ENCODE measurements at places on chromosomes 1 and 21. TPM values are rescaled to one million over a fixed set of nuclear protein-coding genes. Genes with fewer than 3 reads are reported as not detected.

DNA sequence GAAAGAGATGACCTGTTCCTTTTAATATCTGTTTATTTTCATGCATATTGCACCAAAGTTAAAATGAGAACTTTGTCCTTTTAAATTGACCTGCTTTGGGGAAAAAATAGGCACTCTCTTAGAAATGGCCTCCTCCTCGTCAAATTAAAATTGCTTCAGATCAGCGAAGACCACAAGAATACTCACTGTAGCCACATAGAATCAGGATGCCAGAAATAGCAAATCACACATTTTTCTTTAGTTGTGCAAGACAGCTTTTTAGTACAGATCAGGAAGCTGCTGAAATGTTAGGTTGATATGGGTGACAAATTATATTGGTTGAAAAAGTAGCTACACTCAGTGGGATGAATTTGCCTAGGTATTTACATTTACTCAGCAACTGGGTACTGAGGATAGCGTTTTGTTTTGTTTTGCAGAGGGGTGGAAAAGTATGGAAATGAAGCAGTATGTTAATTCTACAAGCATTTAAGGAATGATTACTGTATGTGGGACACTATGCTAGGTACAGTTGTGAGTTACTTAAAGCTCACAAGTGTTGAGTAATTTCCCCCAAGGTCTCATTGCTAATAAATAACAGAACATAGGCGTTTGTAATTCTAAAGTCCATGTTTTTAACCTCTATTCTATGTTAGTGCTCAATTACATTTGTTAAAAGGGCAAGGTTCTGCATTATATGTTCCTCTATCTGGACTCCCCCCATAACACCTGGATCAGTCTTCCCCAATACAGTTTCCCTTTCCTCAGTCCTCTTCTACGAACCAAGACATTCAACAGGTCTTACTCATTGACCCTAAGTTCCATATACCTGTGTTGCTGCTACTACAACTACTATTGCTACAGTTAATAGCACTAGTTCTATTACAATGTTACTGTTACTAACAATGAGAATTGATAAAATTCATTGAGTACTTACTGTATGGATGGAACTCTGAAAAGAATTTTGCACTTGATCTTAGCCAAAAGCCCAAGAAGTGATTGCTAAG is 99.4 kb upstream of the S1PR1 start:
- H3K27me3 ChIP-seq: no peaks in the 10 kb centered on the region
- no peak overlapping the region for H3K27ac ChIP-seq
- no peaks in the 10 kb centered on the region for H3K36me3 ChIP-seq
- peaks cover 15% of the 10 kb centered on the region for H3K4me1 ChIP-seq

GRCh38 chr1:53576866-53577760 is 117.9 kb downstream of the DMRTB1 start:
- DNase-seq: no peak
- H3K4me1 ChIP-seq: peaks cover 7% of the 10 kb centered on the region
- no peaks in the 10 kb centered on the region for H3K36me3 ChIP-seq
- no peak overlapping the region for H3K27ac ChIP-seq
- no peak overlapping the region for H3K4me3 ChIP-seq

- H3K36me3 ChIP-seq: no peaks in the 10 kb centered on the region
- H3K27ac ChIP-seq: no peak overlapping the region
- no peaks in the 10 kb centered on the region for H3K4me1 ChIP-seq
- no peak overlapping the region for H3K4me3 ChIP-seq
- no peak for DNase-seq
These were observed 178.4 kb downstream of the USP25 start for GRCh38 chr21:15908187-15908586.

DNA sequence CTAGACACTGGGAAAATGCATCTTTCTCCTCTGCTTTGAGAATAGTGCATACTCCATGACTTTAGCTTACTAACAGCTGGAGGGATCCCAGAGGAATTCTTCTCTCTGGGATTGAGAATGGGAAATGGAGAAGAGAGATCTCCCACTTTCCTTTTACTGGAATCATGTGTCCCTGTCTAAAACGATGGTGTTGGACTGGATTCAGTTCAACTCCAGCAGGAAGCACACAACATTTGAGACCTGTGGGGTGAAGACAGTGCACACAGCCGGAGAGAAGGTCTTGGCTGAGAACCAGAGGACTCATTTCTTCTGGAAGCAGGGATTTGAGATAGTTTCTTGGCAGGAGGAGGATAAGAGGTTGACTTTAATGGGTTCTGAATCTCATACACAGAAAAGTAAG is 58.7 kb downstream of the TRABD2B start:
- H3K36me3 ChIP-seq: no peaks in the 10 kb centered on the region
- H3K27ac ChIP-seq: no peak overlapping the region
- DNase-seq: no peak
- peaks cover 34% of the 10 kb centered on the region for H3K4me1 ChIP-seq
- H3K27me3 ChIP-seq: no peaks in the 10 kb centered on the region

DNA sequence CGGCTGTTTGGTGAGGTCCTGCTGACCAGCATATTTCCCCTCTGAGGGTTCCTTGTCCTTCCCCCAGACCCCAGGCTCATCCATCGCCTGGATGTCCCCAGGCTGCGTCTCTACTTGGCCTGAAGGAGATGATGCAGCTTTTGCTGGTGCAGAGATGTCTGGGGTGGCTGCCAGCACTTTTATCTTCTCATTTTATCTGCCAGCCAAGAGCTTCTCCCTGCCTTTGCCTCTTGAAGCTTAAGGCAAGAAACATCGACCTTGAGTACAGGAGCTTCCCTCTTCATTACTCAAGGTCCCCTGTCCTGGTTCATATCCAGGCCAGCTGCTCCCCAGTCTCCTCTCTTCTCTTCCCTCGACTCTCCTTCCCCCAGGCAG is 9.2 kb upstream of the H6PD start:
- no peaks in the 10 kb centered on the region for H3K27me3 ChIP-seq
- H3K27ac ChIP-seq: no peak overlapping the region
- no peaks in the 10 kb centered on the region for H3K4me1 ChIP-seq
- DNase-seq: no peak

GRCh38 chr1:21638531-21639341 is 30.4 kb downstream of the RAP1GAP start:
- H3K4me3 ChIP-seq: no peak overlapping the region
- no peak for DNase-seq
- H3K4me1 ChIP-seq: peaks cover 12% of the 10 kb centered on the region
- H3K27me3 ChIP-seq: no peaks in the 10 kb centered on the region
- H3K27ac ChIP-seq: no peak overlapping the region

DNA sequence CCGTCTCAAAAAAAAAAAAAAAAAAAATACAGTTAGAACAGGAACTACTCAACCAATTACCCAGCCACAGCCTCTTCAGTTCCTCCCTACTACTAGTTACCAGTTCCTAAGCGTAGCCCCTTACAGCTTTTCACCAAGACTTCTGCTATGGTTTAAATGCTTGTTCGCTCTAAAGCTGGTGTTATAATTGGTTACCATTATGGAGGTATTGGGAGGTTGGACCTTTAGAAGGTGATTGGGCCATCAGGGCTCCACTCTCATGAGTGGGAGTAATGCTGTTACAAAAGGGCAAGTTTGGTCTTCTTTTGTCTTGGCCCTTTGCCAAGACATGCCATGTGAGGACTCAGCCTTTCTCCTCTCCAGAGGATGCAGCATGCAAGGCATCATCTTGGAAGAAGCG is 3.0 kb upstream of the SMPDL3B start:
- no peaks in the 10 kb centered on the region for H3K4me1 ChIP-seq
- H3K36me3 ChIP-seq: no peaks in the 10 kb centered on the region
- no peak overlapping the region for H3K27ac ChIP-seq
- H3K4me3 ChIP-seq: no peak overlapping the region

- H3K4me1 ChIP-seq: no peaks in the 10 kb centered on the region
- H3K27me3 ChIP-seq: no peaks in the 10 kb centered on the region
- no peak for DNase-seq
These were observed 107.5 kb downstream of the SPAG17 start for GRCh38 chr1:118077331-118078045.

DNA sequence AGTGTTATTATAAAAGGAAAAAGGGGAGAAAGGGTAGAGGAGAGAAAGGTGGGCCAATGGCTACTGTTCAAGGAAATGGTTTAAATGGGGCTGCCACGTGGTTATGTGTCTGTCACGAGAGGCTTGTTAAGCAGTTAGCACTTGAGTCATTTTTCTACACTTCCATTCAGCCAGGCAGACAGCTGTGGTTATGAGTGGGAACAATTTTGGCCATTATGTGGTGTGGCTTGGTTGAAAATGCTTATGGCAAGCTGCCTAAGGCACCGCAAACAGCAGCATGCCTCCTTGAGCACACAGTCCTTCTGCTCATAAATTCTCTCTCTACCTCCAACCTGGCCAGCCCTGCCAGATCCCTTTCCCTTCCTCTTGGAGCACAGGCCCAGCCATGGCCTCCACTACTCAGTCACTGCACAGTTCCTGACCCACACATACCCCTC is 3.2 kb upstream of the SRM start:
- H3K4me1 ChIP-seq: peaks cover 5% of the 10 kb centered on the region
- peaks cover 17% of the 10 kb centered on the region for H3K36me3 ChIP-seq
- H3K27me3 ChIP-seq: no peaks in the 10 kb centered on the region
- no peak for DNase-seq
- no peak overlapping the region for H3K27ac ChIP-seq

GRCh38 chr21:31675960-31676359 is 16.5 kb downstream of the SOD1 start:
- peaks cover 13% of the 10 kb centered on the region for H3K36me3 ChIP-seq
- H3K27me3 ChIP-seq: no peaks in the 10 kb centered on the region
- H3K4me3 ChIP-seq: no peak overlapping the region
- DNase-seq: no peak
- H3K27ac ChIP-seq: no peak overlapping the region

DNA sequence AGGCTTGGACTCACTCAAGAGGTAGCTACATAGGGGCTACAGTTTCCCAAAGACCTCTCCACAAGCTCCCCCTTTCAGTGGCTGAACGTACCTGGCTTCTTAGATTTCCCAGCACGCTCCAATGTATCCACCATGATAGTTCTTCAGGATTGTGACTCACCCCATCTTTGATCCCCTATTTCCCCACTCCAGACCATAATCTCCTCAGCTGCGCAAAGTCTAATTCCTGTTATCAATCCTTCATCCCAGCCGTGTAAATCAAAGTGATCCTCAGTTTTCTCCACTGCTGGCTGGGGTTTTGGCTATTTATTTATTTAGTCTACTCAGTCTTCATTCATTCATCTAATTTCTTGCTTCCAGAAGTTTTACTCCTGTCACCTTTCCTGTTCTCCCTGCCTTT is 13.1 kb upstream of the CTPS1 start:
- no peaks in the 10 kb centered on the region for H3K36me3 ChIP-seq
- H3K4me3 ChIP-seq: no peak overlapping the region
- H3K4me1 ChIP-seq: no peaks in the 10 kb centered on the region
- no peak for DNase-seq

GRCh38 chr1:99474350-99474893 is 171.5 kb upstream of the PALMD start:
- H3K36me3 ChIP-seq: no peaks in the 10 kb centered on the region
- no peak overlapping the region for H3K27ac ChIP-seq
- no peak for DNase-seq
- no peaks in the 10 kb centered on the region for H3K27me3 ChIP-seq

DNA sequence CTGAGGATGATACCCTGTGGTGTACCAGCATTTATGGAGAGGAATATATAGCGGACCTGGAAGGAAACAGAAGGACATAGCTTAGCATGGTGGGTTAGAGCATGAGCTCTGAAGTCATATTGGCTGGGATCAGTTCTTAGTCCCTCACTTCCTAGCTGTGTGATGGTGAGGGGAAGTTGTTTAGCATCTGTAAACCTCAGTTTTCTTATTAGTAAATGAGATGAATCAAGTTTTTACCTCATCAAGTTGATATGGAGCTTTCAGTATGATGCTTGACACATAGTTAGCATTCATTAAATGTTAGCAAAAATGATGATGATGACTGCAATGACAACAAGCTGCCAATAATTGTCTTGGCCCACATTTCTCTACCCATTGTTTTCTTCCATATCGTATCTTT is 84.8 kb downstream of the NEK7 start:
- H3K27me3 ChIP-seq: no peaks in the 10 kb centered on the region
- H3K4me1 ChIP-seq: peaks cover 3% of the 10 kb centered on the region
- no peak for DNase-seq
- H3K36me3 ChIP-seq: peaks cover 4% of the 10 kb centered on the region
- H3K27ac ChIP-seq: peak overlapping the region; percentile 29

DNA sequence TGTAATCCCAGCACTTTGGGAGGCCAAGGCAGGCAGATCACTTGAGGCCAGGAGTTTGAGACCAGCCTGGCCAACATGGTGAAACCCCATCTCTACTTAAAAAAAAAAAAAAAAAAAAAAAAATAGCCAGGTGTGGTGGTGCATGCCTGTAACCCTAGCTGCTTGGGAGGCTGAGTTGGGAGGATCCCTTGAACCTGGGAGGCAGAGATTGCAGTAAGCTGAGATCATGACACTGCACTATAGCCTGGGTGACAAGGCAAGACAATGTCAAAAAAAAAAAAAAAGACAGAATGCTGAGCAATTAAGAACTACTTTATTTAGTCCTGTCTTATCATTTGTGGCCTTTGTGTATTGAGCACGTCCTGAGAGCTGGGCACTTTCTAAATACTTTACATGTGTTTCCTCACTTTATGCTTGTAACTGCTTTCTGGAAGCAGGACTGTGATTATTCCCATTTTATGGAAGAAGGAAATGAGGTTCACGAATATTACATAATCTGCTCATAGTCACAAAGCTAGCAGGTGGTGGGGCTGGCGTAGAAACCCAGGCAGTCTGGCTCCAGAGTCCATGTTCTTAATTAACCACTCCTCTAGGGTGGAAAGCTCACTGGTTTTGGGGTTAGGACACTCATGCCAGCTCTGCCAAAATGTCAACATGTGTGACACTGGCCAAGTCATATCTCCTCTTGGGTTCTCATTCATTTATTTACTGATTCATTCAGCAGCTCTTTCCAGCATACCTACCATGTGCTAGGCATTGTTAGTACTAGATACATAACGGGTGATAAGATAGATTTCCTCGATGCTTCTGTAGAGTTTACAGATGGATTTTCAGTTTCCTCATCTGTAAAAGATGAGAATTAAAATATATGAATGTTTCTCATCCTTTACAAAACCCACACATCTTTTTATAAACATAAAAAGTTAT is 57.7 kb downstream of the DDR2 start:
- no peak for DNase-seq
- no peak overlapping the region for H3K4me3 ChIP-seq
- peak overlapping the region; percentile 79 for H3K27ac ChIP-seq
- H3K4me1 ChIP-seq: peaks cover 16% of the 10 kb centered on the region
- H3K27me3 ChIP-seq: no peaks in the 10 kb centered on the region
- no peaks in the 10 kb centered on the region for H3K36me3 ChIP-seq

GRCh38 chr1:65420590-65421350 is at the start of the genes LEPR and LEPROT:
Gene LEPR (plus strand): TSS chr1:65420668. CDS start chr1:65565566, 144,898 bp downstream.
Gene LEPROT (plus strand): TSS chr1:65420668. CDS start chr1:65420725, 57 bp downstream.
- peaks cover 8% of the 10 kb centered on the region for H3K36me3 ChIP-seq
- peak within 1 kb of the TSS; percentile 98 for H3K27ac ChIP-seq
- H3K4me1 ChIP-seq: peaks cover 24% of the 10 kb centered on the region
- H3K27me3 ChIP-seq: no peaks in the 10 kb centered on the region
- peak; percentile 80 for DNase-seq
- H3K4me3 ChIP-seq: peak within 1 kb of the TSS; percentile 81

- peaks cover 7% of the 10 kb centered on the region for H3K36me3 ChIP-seq
- no peaks in the 10 kb centered on the region for H3K27me3 ChIP-seq
- H3K4me3 ChIP-seq: no peak overlapping the region
- H3K27ac ChIP-seq: no peak overlapping the region
These were observed 122.9 kb upstream of the KRTAP19-8 start for GRCh38 chr21:31161157-31161556.

The SPRR3 gene
- 0.50 TPM for polyA plus RNA-seq

The RNF19B gene
- 5.1 TPM for polyA plus RNA-seq

The OR2T35 gene
- not detected for polyA plus RNA-seq

The SPAG17 gene
- 3.3 TPM for polyA plus RNA-seq

The SETSIP gene
- 0.10 TPM for polyA plus RNA-seq

The KRTAP7-1 gene
- not detected for polyA plus RNA-seq

The AIM2 gene
- 2.9 TPM for polyA plus RNA-seq

The TMEM125 gene
- 101 TPM for polyA plus RNA-seq

All from lung (tissue), 17 donors.